Fibroblast of skin of right biceps (primary cell): ENCODE measurements at places on chromosomes 13 and 19.

DNA sequence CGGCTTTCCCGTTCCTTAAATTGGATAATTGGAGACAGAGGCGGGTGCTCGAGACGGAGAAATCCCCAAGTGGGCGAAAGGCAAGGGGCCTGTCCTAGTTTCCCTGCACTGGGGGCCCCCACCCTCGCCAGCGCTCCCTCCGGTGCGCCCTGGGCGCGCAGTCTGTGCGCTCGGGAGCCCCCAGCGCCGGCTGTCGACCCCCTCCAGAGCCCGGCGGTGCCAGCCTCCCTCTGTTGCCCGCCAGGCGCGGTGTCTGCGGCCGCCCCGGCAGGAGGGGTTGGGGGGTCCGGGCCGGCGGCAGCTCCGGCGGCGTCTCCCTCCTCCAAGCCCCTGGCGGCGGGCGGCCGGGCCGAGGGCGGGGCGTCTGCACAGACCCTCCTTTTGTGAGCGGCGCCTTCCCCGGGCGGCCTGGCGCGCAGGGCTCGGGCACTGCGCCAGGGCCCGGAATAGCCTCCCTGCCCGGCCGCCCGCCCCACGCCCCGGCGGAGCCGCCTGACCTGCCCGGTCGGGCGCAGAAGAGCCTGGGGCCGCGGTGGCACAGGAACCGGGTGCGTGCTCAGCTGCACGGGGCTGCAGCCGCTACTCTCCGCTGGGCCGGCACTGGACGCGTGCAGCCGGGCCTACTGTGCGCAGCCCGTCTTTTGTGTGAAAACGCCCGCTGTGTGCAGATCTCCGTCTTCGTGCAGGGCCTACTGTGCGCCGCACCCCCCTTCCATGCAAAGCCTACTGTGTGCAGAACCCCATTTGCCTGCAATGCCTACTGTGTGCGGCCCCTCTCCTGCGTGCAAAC lies 13.2 kb downstream of the GADD45B start:
- peak; percentile 67 for DNase-seq

- DNase-seq, result no peak
Measured at GRCh38 chr13:111789420-111789819, 277.5 kb upstream of the SOX1 start.

- no peak for DNase-seq
Measured at GRCh38 chr19:16436780-16437332, 34.9 kb downstream of the EPS15L1 start.

DNA sequence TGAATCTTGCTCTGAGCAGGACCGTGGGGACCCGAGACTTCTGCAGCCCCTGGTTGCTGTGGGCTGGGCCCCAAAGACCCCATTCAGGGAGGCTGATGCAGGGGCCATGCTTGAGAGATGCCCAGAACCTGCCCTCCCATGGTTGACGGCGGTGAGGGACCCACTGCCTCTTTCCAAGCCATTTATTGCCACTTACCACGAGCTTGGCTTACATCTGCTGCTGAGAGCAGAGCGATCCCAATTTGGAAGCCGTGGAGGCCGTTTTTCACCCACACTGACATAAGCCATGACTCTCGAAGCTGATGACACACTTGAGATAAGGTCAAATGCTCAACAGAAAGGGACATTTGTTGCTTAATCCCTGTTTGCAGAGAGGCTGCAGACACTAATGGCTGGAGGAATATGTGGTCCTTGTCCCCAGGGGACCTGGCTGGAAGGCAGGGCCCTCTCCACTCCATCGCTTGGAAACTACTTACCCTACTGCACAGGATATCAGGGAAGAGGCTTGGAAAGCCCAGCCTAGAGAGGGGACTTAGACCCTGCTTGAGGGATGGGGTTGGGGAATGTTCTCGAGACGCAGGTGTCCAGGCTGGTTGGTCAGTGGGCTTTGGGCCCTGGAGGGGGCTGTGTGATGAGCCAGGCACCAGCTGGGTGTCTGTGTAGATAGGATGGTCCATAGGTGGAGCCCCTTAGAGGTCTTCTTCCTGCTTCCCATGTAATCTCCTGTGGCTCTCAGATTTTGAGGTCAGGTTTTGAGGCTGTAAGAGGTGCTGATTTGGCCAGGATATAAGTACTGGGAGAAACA lies 15.3 kb downstream of the ZNF536 start:
- DNase-seq, result no peak

- DNase-seq, result peak; percentile 80
Measured at GRCh38 chr19:3669947-3670795, 30.1 kb downstream of the PIP5K1C start.

- DNase-seq, result no peak
Measured at GRCh38 chr19:51093510-51094345, 11.0 kb upstream of the KLK14 start.
